Effector CD4-positive, alpha-beta T cell (primary cell): ENCODE measurements at places on chromosomes 4 and X.

GRCh38 chr4:99927566-99927965, 18.9 kb downstream of the DNAJB14 start:
- DNase-seq: no peak

GRCh38 chr4:48589098-48589445, 99.0 kb downstream of the ZAR1 start:
- no peak for DNase-seq

DNA sequence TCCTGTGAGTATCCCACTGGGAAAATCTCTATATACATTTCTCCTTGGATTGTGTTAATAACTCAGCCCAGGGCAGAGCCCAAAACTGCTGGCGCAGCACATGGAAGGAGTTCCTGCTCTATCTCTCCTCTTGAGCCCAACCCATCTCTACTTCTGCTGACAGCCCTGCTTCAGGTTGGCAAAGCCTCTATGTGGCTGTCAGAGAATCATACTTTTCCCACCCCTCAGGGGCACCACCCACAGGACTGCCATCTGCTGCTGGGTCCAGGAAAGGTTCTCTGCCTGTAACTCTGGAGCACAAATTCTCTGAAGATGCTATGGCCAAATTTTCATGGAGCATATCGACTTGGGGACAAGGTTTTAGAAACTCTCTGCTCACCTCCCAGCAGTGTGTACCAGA, 278.5 kb upstream of the EMCN start:
- no peak for DNase-seq

GRCh38 chr4:54289316-54289715, 60.2 kb downstream of the PDGFRA start:
- no peak for DNase-seq

DNA sequence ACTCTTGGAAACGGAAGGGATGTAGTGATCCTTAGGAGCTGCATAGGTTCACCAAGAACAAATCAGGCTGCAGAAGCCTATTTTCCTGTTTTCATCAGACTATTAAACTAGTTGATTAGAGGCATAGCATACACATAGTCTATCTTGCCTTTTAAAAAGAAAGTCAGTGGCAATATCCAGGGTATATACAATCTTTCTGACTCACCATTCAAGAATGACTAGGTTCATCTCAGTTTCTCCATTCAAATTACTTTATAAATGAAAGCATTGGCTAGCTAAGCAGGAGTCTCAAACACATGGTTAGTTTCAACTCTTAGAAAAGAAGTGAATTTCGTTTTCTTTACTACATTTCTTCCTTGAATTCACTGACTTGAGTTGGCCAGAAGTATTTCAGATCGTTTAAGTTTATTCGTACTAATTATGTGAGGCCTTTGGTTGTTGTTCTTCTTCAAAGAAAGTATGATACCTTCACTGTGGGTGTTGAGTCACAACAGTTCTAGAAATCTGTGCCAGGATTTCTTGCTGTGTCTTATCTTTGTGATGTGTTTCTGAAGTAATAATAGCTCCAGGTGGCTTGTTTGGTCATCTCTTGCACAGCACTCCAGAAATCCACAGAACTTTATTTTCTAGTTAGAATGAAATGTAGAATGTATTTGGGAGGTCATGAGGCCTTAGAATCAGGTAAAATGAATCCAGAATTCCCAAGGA, 88.2 kb downstream of the AWAT2 start:
- DNase-seq: no peak

- DNase-seq: peak; percentile 59
These were observed 689 bp upstream of the OGT start for GRCh38 chrX:71532078-71532752.

DNA sequence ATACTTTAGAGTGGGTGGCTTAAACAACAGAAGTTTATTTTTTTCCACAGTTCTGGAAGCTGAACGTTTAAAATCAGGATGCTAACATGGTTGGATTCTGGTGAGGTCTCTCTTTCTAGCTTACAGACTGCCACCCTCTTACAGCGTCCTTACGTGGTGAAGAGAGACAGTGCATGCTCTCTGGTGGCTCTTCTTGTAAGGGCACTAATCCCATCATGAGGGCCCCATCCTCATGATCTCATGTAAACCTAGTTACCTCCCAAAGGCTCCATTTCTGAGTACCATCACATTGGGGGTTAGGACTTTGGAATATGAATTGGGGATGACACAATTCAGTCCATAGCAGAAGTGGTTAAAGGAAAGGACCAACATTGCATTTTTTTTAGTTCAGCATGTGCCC, 132.8 kb downstream of the BMPR1B start:
- no peak for DNase-seq

DNA sequence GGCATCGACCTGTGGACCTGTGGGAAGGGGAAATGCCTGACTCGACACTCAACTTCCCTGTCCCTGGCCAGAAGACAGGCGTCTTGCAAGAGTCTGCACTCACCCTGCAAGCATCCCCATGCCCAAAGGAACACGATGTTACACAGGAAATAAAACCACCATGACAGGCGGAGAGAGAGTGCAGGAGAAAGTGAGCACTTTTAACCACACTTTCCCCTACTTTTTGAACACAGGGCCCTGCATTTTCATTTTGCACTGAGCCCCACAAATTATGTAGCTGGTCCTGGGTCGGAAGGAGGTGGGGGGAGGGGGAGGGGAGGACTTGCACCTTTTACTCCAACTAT, 13.8 kb upstream of the MAN2B2 start:
- DNase-seq: no peak

DNA sequence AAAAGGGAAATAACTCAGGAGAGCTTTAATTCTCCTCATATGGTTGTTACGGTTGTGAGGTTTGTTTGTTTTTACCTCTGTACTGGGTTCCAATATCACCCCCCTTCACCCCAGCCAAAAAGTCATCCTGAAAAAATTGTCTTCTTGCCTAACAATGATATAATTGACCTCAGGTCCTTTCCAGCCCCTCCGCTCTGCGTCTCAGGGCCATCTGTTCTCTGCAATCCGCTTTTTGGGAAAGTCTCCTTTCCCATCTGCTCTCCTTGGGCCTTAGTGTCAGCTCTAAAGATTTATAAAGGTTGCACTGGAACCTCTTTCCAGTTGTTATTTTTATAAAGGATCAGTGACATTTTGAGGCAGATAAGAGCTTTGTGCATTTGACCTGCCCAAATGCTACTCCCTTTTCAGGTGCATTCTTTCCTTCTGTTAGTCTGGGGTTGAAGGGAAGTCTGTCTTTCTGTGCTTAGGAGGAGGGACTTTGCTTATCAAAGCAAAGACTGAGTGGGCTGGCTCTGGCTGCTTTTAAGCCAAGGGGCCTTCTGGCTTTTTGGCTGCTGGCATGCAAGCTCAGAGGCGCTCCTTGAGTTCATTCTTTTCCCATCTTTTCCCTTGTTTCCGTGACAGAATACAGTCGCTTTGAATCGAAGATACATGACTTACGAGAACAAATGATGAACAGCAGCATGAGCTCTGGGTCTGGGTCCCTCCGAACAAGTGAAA, 34.1 kb downstream of the DLG3 start:
- DNase-seq: no peak

- no peak for DNase-seq
These were observed 22.9 kb downstream of the ABLIM2 start for GRCh38 chr4:8135666-8136065.

- DNase-seq: no peak
These were observed 58.0 kb downstream of the SH3BGRL start for GRCh38 chrX:81259714-81260395.

GRCh38 chrX:17433965-17434364, 59.0 kb downstream of the NHS start:
- DNase-seq: no peak

DNA sequence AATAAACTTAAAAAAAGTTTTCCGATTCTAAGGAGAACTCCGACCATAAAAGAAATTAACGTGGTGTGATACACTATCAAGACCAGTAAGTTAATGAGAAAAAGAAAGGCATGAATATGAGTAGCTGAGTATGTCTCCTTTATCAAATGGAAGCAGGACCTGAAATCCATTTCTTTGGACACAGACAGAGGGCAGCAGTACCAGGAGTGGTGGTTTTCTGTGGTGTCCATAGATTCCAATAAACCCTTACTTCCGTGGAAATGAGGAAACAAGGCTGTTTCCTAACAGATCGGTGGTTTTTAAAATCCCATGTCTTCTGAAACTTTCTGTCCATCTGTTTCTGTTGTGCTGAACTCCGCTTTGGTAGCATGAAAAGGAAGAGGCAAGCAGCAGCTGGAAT, 128.5 kb upstream of the TSPAN5 start:
- no peak for DNase-seq

DNA sequence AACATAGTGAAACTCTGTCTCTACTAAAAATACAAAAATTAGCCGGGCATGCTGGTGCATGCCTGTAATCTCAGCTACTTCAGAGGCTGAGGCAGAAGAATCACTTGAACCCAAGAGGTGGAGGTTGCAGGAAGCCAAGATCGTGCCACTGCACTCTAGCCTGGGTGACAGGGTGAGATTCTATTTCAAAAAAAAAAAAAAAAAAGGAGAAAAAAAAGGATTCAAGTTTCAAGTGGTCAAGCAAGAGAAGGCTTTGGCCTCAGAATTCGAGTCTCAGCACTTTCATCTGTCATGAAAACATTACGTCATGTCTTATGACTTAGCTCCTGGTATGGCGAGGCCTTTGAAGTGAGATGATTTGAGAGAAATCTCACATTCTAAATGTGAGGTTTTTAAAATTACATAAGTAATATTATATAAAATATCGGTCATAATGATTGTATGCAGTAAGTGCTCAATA, 21.2 kb upstream of the DHRSX start:
- no peak for DNase-seq

GRCh38 chr4:189060104-189060503, 880.6 kb upstream of the FRG1 start:
- no peak for DNase-seq

- DNase-seq: no peak
These were observed 20.0 kb upstream of the KLHL34 start for GRCh38 chrX:21678048-21678612.

DNA sequence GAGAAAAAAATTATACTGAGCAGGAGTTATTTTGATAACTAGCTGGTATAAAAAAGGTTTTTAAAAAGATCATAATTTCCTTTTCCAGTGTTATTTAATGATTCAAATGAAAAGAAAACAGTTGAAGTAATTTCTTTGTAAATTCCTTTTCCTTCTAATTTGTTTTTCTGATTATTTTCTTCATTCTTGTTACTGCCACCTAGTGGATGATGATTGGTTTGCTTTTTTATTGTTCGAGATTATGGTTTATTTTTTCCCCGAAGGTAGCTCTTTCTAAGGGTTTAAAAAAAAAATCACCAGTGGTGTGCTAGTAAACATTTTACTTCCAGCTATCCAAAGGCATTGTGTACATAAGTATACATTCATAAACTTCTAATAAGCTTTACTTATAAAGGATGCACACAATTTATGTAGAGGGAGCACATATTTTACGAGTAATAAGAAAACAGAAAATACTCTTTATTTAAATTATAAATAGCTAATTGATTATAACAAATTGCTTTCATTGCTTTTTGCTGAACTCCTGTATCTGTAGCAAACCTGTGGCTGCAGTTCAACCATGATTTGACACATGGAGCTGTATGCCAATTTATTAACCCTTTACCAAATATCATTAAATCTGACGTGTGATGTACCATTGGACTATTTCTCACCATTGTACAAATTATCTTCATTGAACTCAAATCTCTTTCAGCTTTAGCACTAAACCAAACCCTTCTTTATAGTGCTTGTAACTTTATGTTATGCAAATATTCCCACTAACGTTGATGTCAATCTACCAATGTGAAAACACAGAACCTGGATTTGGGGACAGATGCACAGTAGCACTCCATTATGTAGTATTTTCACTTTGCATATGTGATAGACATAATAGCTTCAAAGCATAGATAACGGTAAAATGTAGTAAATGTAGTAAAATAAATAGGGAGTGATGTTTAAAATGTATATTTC, 97.8 kb upstream of the ANK2 start:
- no peak for DNase-seq

- no peak for DNase-seq
These were observed 50.4 kb downstream of the TBC1D9 start for GRCh38 chr4:140705625-140706275.

DNA sequence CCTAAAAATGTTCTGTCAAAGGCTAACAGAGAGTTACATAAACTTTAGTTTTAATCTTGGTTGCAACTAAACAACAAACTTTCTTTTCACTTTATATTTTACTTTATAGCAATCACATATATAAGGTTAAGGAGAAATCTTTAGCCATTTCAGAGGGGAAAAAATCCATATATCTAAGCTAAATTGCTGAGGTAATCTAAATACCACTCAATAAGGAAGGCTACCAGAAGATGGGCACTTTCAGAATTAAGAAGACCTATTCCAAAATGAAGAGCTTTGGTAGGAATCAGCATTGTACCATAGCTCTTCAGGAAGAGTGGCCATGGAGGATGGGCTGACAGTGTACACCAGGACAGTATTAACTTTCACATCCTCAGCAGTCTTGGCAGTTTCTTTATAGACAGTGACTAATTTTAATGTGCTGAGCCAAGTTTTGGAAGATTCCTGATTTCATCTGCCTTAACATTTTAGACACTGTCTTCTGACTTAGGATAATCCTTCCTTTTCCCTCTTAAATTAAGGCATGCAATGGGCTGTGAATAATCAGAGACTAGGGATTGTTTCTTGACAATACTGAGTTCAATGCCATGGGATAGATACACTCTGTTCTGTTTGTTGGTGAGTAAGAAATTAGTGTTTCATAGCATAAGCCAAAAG, 7.1 kb downstream of the FAT4 start:
- DNase-seq: no peak

DNA sequence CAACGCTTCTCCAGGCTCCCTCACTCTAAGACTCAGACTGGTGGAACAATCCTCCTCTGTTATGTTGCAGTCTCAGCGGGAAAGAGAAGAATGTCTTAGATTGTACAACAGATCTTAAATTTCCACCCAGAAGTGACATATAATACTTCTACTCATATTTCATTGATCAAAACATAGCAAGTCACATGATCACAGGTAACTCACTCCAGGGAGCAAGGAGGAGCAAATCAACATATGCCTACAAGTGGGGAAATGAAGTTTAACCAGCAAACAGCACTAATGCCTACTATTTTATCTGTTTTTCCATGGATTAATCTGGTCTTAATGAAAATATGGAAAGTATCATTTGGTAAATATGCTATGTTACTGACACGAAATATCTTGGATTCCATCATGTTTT, 819.8 kb downstream of the CCSER1 start:
- no peak for DNase-seq

DNA sequence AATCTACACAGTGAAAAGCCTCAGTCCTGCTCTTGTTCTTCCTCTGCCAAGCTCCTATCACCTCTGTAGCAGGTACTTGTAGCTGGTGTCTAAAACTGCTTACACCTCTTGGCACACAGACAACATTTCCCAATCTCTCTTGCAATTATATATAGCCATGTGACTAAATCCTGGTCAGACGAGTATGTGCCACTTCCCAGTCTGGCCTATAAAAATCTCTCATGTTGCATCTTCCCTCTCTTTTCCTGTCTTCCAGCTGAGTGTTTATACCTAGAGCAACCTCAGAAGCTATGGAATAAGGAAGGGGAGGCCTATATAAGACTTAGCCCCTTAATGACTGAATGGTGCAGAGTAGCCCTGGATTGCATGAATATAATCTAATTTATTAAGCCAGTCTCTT, 105.8 kb downstream of the RNF150 start:
- DNase-seq: no peak
